ENCODE measurements at places on chromosomes 12 and 14.
A peak's percentile ranks its signal among the peaks of the same experiment; 100 is the strongest.

DNA sequence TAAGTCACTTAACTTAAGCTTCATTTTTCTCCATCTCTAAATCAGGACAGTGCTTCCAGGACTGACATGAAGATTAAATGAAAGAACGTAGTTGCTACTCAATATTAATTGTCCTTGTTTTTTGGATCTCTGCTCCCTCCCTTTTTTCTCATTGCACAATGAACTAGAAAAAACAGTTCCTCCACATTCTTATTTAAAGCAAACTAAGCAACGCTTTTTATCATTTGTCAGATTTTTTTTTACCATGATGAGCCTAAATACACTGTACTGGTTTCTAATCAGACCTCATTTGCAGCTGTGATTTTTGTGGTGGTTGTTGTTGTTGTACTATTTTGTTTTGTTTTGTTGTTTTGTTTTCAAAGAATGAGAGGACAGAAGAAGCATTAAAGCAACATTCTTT is 23.2 kb upstream of the PARP11 start:
- no peak for DNase-seq

GRCh38 chr12:15423629-15424028 is 101.3 kb downstream of the PTPRO start:
- no peak for DNase-seq

DNA sequence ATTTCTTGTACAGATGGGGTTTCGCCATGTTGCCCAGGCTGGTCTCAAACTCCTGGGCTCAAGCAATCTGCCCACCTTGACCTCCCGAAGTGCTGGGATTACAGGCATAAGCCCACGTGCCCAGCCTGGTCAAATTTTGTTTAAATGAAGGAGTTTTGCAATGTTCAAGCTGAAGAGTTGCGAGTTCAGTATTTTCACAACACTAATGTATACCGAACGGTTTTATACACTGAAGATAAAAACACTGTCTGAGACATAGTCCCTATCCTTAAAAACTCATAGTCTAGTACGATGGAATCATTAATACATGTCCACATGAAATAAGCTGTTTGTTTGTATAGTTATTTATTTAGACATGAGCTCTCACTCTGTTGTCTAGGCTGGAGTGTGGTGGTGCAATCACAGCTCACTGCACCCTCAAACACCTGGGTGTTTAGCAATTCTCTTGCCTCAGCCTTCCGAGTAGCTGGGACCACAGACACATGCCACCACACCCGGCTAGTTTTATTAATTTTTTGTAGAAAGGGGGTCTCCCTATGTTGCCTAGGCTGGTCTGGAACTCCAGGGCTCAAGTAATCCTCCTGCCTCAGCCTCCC is 15.4 kb downstream of the TRAPPC6B start:
- no peak for DNase-seq

DNA sequence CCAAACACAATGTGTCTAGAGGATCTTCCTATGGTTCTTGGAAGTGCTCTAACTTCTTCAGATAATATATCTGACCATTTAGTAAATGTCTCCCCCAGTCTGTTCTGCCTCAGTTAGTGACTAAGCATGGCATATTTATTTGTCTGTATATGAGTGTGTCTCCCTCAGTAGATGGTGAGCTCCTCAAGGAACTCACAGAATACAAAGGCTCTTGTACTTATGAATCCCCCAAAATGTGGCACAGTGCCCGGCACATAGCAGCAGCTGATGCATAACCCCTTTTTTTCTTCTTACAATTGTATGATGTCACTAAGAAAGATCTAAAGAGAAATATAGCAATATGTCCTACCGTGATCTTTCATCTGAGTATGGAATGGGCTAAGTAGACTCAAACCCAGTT is 264.7 kb upstream of the PRICKLE1 start:
- DNase-seq: no peak

- DNase-seq: no peak
Measured at GRCh38 chr12:34292736-34293625, 270.7 kb downstream of the ALG10 start.

DNA sequence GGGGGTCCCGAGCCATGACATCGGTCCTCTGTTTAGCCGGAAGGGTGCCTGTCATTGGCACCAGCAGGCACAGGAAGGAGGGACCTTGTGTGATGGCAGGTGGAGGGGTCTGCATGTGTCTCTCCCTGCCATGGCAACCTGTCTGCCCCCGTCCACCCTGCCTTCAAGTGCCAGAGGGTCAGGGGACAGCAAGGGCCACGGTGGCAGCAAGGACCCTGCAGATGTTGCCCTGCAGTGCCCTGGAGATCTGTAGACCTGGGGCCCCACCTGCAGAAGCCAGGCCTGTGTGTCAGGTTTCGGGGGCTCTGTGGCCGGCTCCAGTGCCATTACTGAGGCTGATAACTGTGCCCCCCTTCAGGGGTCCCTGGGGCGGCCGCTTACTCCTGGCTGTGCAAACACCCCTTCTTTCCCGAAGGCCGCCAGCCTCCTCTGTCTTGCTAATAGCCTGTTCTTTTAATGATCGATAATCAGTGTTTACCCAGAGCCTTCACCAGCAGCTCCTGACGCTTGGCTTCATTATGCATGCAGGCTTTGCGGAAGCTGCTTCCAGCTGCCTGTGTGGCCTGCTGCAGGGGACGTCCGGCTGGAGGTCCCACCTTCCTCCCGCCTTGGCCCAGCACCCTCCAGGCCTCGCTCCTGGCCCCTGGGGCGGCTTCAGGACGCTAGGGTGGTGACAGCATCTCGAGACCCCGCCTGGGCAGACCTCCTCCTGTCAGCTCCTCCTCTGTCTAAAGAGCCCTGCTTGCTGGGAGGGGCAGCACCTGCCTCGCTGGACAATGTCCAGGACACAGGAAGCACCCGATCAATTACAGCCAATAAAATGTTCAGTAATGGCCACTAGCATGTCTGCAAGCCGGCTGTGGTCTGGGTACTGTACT is 153.0 kb downstream of the KIF26A start:
- no peak for DNase-seq

DNA sequence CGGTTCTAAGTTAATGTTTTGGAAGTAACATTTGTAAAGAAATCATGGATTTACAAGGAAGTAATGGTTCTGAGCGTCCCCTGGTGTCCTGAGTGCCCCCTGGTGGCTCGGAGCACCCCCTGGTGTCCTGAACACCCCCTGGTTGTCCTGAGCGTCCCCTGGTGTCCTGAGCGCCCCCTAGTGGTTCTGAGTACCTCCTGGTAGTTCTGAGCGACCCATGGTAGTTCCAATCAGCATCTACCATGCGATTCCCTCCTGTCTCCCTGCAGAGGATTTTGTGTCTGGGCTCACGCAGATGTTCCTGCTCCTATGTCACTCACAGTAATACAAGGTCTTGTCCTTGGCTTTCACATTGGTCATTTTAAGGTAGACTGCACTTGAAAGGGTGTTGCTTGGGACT is 1352.9 kb downstream of the TMEM121 start:
- DNase-seq: peak; percentile 44

DNA sequence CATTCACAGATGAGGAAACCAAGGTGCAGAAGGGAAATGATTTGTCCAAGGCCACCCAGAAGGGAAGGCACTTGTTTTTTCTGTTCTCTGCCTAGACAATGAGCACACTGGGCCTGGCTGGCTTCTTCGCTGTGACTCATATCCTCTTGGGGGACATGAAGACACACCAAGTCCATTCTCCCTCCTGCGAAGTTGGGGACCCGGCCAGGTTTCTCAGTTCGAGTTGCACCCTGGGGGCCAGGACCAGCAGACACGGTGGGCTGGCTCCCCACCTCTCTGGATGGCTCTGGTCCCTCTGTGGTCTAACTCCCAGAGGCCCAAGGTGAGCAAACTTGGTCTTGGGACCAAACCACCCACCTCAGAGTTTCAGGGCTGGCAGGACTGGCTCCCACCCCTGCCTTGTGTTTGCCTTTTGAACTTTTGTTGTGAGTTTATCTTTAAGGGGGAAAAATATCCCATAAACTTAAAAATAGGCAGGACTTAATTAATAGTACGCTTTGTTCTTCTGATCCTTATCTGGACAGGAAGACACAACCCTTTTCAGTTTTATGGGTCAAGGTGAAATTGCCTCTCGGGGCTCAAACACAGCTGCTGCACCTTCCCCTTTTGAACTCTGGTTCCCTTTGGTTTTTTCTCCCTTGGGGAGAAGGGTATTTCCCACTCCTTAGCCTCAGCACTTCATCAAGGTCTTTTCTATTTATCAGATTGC is 9.0 kb upstream of the MLEC start:
- DNase-seq: no peak

- no peak for DNase-seq
Measured at GRCh38 chr14:79586416-79586815, 624.9 kb downstream of the DIO2 start.

DNA sequence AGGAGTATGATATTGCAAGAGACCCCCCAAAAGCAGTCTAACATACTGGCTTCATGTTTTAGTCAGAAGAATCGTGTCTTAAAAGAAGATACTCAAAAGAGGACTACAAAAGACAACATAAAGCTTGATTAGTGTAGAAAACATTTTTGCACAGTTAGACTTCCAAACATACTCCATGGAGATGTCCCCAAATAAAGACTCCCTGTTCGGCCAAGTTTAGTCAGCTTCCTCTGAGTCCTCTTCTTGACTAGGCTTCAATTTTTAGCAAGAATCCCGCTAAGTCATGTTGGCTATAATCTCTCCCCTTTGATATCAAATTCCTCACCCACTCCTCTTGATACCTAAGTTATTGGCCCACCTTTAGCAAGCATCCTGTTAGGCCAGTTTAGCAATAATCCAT is 298.0 kb downstream of the RMST start:
- DNase-seq: no peak

- DNase-seq: no peak
Measured at GRCh38 chr12:15774819-15775218, 14.4 kb downstream of the EPS8 start.

- DNase-seq: no peak
Measured at GRCh38 chr12:66189486-66189843, 451 bp downstream of the IRAK3 start.

DNA sequence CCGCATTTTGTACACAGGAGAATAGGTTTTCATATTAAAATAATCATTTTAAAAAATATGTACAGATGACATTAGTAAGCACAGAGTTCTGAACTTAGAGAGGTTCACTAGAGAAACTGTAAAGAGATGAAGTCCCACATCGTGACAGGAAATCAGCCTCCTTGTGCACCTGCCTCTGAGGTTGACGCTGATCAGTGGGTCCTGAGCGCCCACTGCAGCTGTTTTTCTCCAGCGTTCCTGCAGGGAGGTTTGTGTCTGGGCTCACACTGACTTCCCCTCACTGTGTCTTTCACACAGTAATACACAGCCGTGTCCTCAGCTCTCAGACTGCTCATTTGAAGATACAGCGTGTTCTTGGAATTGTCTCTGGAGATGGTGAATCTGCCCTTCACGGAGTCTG is 561.5 kb downstream of the TMEM121 start:
- no peak for DNase-seq

- DNase-seq: no peak
Measured at GRCh38 chr14:79534703-79535353, 676.5 kb downstream of the DIO2 start.

GRCh38 chr12:103997286-103997900 is 31.7 kb downstream of the TDG start:
- no peak for DNase-seq

DNA sequence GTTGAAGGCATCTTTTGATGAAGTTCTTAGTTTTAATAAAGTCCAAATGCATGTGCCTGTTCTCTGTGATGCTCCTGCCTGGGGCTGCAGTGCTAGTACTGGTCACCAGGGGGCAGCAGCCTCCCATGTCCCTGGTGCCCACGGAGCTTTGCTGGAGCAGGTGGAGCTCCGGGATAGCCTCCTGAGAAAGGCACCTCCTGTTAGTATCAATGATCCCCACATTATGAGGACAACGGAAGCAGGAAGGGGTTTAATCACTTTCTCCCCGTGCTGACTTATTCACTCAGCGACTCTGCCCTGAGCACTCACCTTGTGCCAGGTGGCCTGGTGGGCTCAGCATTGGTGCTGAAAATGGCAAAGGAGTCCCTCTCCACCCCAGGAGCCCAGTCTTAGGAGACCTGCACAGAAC is 123.0 kb upstream of the PZP start:
- DNase-seq: peak; percentile 70

GRCh38 chr14:49882826-49883694 is 9.8 kb upstream of the ARF6 start:
- no peak for DNase-seq

DNA sequence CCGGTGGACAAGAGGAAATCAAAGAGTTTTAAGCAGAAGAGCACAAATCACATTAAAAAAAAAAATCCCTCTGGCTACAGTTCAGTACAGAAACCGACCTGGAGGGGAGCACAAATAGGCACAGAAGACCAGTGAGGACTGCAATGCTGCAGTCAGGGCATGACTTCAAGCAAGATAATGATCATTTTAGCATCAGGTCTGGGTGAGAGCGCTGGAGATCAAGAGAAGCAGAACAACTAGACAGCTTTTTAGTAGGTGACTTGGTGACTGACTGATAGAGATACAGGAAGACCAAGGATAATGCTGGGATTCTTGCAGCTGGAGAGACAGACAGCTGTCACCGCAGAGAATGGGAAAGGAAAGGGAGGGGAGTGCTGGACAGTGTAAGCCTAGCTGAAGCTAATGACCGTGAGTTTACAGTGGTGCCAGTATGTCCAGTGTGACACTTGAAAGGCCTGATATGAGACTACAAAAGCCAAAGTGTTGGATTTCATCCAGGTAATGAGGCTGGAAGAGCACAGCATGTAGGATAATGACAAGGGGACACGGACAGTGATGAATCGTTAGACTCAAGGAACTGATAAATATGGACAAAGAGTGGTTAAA is 5.6 kb downstream of the NFYB start:
- no peak for DNase-seq

- DNase-seq: no peak
Measured at GRCh38 chr14:83940253-83940652, 1589.7 kb upstream of the FLRT2 start.

DNA sequence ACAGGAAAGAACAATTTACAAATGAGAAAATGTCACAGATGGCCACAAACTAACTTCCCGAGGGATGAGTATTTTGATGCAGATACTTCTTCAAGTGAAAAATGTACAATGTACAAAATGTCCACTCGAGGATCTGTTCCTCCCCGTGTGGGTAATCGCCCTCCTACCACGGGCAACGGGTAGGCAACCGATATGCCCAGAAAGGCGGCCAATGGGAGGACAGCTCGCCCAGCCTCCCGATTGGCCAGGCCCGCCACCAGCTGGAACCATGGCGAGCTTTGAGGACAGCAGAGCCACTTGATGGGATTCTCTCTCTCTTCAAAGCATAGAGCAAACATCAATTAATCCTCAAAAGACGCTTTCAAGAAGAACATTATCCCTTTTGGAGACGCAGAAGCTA is 42.3 kb downstream of the DPF3 start:
- DNase-seq: no peak

- DNase-seq: no peak
Measured at GRCh38 chr14:52328276-52328675, 14.2 kb downstream of the PTGER2 start.

DNA sequence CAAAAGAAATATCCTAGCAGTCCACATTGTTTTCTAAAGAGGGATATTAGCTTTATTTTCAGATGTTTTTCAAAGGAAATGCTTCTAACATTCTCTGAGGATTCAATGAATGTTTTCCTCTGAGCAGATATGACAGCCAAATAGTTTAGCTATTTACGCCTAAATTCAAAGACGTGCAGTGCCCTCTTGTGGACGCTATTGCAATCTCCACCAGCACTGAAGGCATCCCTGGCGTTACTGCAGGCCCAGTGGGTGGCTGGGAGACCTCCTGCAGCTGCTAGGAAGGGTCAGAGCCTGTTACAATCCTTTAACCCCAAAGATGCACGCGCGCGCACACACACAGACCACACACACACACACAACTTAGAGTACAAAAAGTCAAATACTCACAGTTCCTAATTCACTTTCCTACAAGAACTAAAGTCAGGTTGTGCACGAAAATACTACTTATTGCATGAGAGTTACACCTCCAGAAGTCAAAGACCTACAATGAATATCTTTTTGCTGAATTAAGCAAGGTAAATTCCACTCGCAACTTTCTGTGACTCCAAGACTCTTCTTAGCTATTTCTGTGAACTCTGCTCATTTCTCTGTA is 589.3 kb upstream of the TMEM132C start:
- DNase-seq: no peak

Measured in activated CD4-positive, alpha-beta T cell treated with anti-CD3 and anti-CD28 coated beads for 4 hours (primary cell).